CMK (cell line): ENCODE measurements at places on chromosomes 16 and 17.

- no peak for DNase-seq
Measured at GRCh38 chr17:19002805-19003542, 1.6 kb downstream of the FAM83G start.

DNA sequence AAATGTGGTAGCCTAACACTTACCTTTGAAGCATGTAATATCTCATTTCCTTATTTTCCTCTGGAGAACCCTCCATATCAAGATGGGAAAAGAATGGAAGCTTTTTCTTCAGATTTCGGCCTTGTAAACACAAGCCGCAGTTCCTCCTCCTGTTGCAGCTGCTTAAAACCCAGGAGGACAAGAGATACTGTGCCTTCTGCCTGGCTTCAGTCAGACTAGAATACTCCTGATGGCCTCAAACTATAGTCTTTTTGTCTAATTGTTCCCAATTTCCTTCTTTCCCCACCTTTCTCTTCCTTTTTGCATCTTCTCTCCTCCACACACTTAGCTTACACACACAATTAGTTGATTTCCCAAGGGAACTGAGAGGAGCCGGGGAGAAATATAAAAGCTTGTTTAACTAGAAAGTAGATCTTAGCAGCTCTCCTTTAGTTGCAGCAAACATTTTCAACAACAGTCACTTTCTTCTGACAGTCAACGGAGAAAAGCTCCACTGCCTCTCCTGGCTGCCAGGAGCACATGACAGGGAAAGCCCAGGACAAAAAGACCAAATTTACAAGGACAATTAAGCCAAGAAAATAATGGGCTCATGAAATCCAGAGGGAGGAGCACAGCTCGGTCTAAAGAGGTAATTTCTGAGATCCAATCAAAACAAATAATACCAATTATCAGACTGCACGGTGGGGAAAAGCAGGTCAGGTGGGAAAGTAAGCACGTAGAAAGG, 76.4 kb upstream of the C17orf78 start:
- DNase-seq = no peak

GRCh38 chr17:75654176-75654575, 12.8 kb downstream of the RECQL5 start:
- no peak for DNase-seq

GRCh38 chr17:79440251-79440650, 170.6 kb downstream of the RBFOX3 start:
- DNase-seq = no peak

DNA sequence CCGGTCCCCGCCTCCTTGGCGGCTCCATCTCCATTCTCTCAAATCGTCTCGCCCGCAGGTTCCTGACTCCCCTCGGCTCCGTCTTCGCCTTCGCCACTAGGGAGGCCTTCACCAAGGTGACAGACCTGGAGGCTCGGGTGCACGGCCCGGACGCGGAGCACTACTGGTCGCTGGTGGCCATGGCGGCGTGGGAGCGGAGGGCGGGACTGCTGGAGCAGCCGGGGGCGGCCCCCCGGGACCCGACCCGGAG, 862 bp downstream of the GLTPD2 start:
- no peak for DNase-seq

DNA sequence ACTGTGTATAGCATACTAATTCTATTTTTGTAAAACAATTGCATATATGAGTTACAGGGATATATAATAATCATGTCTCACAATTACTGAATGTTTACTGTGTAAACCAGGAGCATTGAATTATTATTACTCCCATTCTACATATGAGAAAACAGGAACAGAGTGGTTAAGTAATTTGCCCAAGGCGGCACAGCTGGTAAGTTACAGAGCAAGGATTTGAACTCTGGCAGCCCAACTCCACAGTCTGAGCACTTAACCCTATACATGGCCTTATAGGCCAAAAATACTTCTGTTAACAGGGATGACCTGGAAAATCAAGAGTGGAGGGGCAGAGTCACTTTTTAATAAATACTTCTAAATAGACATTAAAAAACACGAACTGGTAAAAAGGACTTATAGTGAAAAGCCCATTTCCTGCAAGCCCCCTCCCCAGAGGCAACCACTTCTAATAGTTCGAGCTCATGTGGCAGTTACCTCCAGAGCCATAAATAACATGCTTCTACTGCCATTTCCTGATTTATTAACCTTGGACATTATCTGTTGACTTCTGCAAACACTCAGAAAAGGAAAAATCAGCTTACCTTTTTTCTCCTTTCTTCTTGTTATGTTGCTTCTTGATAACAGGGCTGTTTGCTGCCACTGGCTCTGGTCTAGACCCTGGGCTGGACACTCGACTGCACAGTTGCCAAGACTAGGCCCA, 22.1 kb upstream of the ADGRG1 start:
- DNase-seq = no peak

DNA sequence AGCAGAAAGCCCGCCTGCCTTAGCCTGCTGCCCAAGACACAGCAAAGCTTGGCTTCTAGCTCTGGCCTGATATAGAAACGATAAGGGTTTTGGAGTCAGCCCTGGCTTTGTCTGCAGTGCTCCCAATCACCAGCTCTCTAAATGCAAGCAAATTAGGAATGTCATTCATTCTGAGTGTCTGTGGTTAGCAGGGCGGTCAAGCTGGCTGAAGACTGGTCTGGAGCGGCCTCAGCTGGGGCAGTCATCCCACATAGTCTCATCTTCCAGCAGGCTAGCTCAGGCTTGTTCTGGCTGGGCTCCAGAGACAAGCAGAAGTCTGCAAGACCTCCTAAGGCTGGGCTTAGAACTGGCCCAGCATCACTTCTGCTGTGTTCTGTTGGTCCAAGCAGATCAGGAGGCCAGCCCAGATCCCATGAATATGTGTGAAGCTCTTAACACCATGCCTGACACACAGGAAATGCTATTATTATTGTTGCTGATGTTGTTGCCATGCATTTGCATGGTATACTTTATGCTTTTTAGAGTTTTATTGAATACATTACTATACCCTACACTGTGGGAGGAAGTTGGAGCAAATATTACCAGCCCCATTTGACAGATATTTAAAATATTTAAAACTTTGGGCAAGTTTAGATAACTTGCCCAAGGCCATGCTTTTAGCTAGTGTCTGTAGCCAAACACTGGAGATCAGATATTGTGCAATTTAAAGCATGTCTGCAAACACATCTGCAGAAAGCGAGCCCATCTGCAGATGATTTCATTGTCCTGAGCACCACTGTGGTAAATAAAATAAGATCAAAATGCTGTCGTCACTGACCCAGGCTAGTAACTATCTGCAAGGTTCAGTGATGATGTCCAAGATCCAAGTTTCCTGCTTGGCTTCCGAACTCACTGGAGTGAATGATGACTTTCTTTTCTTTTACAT, 24.8 kb downstream of the TMC7 start:
- DNase-seq = no peak

DNA sequence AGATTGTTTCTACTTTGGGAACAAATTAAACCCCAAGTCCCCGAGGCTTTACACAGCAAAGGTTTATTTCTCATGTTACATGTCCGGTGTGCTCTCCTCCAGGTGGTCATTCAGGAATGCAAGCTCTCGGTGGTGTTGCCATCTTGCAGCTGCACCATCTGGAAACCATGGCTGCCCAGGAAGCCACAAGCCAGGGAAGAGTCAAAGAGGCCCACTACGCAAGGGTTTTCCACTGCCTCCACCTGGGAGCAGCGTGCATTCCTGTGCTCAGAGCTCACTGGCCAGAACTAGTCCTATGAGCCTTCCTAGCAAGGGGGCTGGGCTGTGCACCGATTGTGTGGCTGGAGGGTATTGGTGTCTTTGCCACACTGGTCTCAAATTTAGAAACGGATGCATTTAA, 128.8 kb upstream of the FOXF1 start:
- DNase-seq = no peak

DNA sequence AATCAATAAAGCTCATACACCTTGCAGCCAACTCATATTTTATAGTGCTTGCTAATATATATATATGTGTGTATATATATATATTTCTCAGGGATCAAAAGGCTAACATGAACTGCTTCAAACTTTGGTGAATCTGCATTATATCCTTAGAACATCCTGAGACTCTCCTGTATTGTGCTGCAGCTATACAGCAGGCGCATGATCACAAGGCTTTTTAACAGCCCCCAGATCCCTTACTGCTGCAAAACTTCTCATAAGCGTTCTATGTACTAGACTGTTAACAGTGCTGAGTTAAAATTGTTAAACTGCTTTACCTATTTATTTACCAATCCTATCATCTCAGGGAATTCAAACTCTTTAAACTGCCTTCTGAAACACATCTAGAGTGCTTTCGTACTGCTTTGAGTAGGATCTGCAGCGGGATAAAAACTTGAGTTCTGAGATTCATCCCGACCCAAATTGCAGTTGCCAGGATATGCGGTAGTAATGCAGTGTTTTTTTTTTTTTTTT, 1.3 kb downstream of the GPATCH8 start:
- DNase-seq = no peak

- DNase-seq = no peak
Measured at GRCh38 chr16:59591480-59591879, 857.4 kb upstream of the GOT2 start.

DNA sequence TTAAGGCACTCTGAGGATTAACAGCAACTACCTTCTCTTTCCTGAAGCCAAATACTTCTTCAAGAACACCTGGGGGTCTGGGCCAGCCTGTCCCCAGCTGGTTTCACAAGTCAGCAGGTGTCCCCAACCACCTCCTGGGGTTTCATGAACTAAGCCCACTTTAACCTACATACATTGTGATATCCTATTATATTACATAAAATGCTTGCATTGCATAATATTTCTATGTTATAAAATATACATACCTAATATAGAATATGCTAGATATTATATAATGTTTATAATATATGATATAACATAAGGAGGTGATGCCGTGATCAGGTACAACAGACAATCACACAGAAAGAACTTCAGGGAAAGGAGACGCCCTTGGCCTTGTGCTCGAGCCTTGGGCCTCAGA, 367.6 kb downstream of the C16orf95 start:
- DNase-seq = no peak

- no peak for DNase-seq
Measured at GRCh38 chr17:66044083-66044482, 147.8 kb downstream of the CEP112 start.

DNA sequence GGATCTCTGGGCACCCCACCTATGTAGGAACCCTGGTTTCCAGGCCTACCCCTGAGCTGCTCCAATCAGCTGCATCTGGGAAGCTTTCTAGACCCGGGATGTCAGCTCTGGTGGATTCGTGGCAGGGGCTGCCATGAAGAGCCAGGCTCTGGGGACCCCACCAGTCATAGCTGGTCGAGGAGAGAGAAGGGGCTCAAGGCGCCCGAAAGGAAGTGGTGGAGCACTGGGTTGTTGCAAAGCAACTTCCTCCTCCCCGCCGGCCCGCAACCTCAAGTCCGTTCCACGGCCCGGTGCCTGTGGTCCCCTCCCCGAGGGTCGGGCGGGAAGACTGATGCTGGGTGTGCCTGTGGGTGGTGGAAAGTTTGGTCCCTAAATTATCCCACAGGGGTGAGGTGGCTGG, 10.2 kb downstream of the TBKBP1 start:
- DNase-seq = no peak

- no peak for DNase-seq
Measured at GRCh38 chr16:58198803-58199411, 1.0 kb upstream of the CSNK2A2 start.

GRCh38 chr17:68737761-68738443, 136.7 kb upstream of the FAM20A start:
- no peak for DNase-seq

DNA sequence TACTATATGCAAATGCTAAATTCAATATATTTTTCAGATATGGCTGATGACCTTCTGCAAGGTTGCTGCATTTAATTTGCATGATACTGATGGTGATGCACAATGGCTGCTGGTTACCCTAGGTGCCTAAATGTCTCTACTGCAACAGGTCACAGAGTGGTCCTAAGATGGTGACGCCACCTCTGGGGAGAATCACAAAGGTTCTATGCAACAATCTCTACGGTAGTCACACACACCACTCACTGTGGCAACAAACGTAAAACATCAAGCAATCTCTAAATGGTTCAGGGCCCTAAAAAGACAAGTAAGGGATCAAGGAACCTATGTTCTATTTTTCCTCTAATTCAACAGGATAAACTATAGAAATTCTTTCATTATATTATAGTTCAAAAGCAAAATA, 293.3 kb downstream of the CEP112 start:
- DNase-seq = no peak

DNA sequence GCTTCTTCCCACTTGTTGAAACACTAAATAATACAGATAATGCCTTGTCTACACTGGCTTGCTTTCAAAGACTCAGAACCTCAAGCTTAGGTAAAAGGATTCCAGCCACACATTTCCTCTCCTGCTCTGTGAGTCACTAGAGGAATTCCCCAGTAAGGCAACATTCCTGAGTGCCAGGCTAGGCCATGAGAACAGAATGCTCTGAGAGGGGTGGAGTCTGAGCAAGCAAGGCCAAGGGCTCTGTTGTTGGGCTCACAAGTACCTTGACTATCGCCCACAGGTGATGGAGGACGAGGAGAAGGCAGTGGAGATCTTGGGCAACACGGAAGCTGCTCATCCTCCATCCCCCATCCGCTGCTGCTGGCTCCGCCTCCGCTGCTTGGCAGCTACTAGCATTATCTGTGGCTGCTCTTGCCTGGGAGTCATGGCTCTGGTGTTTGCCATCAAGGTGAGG, 6.7 kb upstream of the PHKG2 start:
- no peak for DNase-seq

DNA sequence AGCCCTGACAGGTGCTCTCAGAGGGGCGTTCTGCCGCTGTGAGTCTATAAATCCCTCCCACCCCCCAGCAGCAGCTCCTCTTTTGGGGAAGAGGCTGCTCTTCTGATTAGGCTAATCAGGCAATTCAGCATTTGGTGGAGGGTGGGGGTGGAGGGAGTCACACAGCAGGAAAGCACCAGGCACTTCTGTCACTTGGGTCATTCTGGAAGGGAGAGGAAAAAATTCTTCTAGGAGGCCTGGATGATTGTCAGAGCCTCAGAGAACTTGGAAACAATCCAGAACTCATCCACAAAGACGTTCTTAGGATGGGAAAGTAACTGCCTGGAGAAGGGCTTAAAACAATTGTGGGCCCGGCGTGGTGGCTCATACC, 7.3 kb upstream of the SSTR2 start:
- no peak for DNase-seq

DNA sequence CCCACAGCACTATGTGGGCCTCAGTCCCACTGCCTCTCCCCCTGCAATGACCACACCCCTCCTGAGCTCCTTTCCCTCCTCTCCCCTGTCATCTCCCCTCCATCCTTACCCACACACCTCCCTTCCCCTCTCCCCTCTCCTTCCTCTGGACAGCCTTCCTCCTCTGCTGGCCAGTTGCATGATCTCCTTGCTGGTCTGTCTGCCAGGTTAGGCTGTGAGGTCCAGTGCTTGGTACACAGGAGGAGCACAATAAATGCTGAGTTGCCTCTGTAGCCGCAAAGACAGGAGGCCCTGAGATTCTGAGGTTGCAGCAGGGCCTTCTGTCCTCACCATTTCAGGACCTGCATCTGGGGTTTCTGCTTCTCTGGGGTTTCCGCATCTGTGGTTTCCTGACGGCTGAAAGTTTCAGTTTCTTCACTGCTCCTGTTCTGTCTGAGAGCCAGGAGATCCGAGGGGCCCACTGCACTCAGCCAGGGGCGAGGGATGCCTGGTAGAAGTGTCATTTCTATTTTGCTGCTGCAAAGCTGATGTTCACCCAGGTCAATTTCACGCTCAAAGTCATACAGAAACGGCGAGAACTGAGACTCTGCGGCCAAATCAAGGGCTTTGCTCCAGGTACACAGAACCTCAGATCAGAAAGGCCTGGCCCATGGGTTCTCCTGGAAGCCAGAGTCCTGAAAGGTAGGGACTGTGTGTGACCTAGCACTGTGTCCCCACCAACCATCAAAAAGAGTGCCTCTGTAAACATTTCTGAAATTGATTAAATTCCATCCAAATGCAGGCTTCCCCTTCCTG, 4.6 kb upstream of the SLC12A3 start:
- no peak for DNase-seq
